ENCODE measurements at places on chromosomes 2 and 18.
A peak's percentile ranks its signal among the peaks of the same experiment; 100 is the strongest.

- no peak for DNase-seq
These were observed 14.3 kb downstream of the KCNH7 start for GRCh38 chr2:162824304-162824703.

DNA sequence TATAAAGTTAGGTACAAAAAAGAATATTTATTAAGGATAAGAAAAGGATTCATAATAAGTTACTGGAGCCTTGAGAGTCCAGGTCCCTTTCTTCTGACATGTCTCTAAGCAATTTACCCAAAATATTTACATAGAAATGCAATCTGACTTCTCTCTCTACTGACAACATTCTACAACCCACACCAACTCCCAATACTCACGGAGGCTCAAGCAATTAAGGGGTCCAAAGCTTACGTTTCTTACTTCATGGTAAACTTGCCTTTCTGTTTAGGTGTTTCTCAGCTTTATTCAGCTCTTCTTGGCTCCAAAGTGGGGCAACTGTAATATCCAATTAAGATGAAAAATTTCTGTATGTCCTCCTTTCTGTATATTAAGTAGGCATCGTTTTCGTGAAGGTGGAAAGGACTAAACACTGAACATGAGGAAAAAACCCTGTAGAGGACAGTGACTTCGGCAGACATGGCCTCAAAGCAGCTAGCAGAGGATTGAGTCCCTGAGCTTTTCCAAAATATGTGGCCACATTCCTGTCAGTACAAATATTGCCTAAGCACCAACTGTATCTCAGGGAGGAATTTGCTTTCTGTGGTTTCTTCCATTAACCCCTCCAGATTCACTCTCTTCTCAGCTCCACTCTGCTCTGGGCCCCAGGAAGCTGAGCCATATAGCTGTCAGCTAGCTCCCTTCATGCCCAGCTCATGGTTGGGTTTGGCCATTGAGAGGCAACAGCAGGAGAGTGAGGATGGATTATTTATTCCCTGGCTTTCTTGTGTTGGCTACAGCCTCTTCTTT is 67.9 kb upstream of the GLS start:
- no peak for DNase-seq

DNA sequence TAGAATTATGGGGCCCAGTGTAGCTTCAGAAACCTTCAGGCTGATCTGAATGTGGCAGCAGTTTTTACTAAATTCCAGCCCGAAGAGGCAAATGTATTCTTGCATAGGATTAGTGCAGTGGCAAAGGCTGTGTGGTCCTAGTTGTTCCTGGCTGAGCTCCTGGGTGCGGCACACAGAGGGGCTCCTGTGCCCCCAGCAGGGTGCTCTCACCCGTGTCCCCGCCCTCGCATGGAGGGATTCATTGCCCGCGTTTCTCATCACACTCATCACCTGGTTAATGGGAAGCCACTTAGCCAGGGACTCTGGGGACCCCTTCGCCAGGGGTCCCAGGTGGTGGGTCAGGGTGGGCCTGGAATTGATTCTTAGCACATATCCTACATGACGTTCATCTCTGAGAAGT is 3.9 kb downstream of the KCNG2 start:
- DNase-seq = no peak

GRCh38 chr2:120547662-120548061 is 188.0 kb upstream of the GLI2 start:
- peak; percentile 29 for DNase-seq

GRCh38 chr2:109258376-109258775 is 129.4 kb downstream of the SH3RF3 start:
- DNase-seq = no peak

DNA sequence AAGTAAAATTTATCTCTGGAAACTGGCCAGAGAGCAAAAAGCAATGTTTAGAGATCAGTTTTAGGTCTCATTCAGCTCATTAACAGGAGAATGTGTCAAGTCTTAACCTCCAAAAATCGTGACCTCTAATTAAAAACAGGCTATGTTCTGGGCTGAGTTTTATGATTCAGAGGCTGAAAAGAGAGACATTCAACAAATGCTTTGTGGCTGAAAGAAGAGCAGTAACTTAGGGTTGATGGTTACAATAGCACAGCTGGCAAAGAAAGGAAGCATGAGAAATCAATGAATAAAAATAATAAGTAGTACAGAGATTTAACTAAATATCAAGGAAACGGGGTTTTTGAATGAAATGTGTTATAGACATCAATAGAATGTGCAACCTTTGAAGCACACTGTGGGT is 13.1 kb downstream of the TGIF1 start:
- no peak for DNase-seq

GRCh38 chr2:121266543-121267106 is 18.4 kb downstream of the TFCP2L1 start:
- peak; percentile 34 for DNase-seq

GRCh38 chr2:130332271-130333073 is 10.2 kb upstream of the IMP4 start:
- DNase-seq = peak; percentile 74
